Activated CD4-positive, alpha-beta T cell treated with anti-CD3 and anti-CD28 coated beads, Interleukin-2, amount 10 ng/mL, durations not matched to agents 24 days and 14 days (primary cell): ENCODE measurements at places on chromosomes 4 and X.

GRCh38 chrX:120726294-120726693, 96.4 kb upstream of the C1GALT1C1 start:
- no peak for DNase-seq

DNA sequence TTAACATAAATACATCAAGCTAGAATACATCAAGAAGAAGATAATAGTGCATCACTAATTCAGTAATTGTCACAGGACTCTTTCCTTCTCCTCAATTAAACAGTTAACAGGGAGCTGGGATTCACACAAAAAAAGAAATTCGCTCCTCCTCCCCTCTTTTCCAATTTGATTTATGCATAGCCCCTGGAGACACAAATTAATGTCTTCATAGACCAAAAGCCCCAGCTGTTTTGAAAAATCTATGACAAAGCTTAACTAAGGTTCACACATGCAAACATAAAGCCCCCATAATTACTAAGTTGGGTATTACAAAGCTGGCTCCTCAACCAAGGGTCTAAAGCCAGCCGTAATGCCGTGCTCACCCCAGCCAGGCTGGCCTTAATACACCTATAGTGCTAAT, 61.2 kb downstream of the ENOX2 start:
- no peak for DNase-seq

- DNase-seq = peak; percentile 61
Observed at GRCh38 chr4:123412700-123413512, 16.3 kb downstream of the SPRY1 start.

GRCh38 chr4:163764569-163764968, 270.1 kb downstream of the TMA16 start:
- no peak for DNase-seq

GRCh38 chr4:155807021-155807420, 48.2 kb downstream of the GUCY1B1 start:
- no peak for DNase-seq

DNA sequence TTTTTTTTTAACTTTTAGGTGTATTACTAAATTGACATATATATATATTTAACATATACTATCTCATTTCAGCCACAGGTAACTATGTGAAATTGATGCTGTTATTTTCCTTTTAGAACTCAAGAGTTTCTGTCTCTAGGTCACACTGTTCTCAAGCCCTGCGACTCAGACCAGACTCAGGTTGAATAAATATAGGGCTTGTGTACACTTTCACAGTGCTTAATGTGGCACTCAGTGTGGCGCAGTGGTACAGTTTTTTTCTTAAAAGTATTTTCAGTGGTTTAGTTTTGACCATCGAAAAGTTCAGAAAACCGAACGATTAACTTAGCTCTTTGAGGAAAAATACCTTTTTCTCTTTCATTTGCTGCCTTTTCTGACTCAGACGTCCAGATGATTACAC, 24.7 kb downstream of the PACRGL start:
- no peak for DNase-seq

GRCh38 chrX:9019151-9019550, 14.8 kb downstream of the FAM9B start:
- no peak for DNase-seq

DNA sequence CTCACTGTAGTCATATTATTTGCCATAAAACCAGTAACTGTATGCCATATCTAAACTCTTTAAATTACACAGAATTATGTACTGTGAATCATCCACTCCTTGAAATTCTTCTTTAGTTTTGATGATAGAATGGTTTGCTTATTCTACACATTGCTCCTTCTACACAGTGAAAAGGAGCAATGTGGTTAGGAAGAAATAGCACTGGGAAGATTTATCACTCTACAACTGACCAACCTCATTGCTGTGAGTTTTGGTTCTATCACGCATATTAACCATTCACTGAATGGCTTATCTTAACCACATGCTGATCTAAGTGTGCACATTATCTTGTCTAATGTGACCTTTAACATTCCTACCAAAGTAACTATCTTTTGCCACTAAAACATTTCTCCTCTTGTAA, 415.7 kb upstream of the NDST4 start:
- no peak for DNase-seq
